ENCODE measurements at places on chromosomes 2 and 18.

DNA sequence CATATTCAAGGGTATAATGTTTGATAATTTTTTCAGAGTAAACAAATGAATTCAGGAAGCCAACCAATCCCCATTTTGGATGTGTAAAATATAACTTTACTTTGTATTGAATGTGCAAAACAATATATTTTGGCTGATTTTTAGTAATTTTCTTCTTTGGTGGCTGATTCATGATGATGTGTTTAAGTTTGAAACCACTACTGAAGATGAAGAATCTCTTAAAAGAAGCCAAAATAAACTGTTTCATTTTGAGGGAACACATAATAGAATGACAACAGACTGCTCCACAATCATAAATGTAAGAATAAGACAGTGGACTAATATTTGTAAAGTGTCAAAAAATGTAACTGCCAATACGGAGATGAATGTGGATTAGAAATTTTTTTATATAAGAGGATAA lies 52.5 kb upstream of the TRIM43 start:
- DNase-seq: no peak

GRCh38 chr2:201932511-201932910 lies 101.1 kb upstream of the FZD7 start:
- DNase-seq: no peak

GRCh38 chr2:118861731-118862130 lies 14.3 kb upstream of the EN1 start:
- DNase-seq: no peak

- DNase-seq: no peak
Measured at GRCh38 chr2:10126632-10127026, 4.1 kb downstream of the RRM2 start.

GRCh38 chr2:204468746-204469429 lies 76.4 kb upstream of the PARD3B start:
- no peak for DNase-seq

GRCh38 chr18:8469544-8470130 lies 139.6 kb upstream of the RAB12 start:
- DNase-seq: no peak

DNA sequence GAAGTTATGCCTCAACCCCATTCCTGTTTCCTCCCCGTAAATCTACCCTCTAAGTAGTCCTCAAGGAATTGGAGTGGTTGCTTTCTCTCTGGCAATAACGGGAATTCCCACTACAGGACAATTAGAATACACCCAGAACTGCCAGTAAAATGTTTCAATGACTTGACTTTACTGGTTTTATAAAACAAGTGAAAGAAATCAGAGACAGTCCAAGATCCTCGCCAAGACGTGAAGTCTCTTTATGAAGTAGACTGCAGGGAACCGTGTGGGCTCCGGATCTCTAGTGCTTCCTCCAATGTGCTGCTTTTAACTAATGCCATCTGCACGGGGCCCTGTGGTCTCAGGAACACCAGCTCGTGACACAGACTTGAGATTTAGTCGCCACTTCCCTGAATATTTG lies 101.4 kb downstream of the CPO start:
- DNase-seq: no peak

- no peak for DNase-seq
Measured at GRCh38 chr2:182887093-182887492, 20.7 kb upstream of the FRZB start.

- DNase-seq: no peak
Measured at GRCh38 chr18:25990473-25990872, 99.9 kb downstream of the SS18 start.

- DNase-seq: no peak
Measured at GRCh38 chr2:35548171-35548570, 807.4 kb upstream of the CRIM1 start.

DNA sequence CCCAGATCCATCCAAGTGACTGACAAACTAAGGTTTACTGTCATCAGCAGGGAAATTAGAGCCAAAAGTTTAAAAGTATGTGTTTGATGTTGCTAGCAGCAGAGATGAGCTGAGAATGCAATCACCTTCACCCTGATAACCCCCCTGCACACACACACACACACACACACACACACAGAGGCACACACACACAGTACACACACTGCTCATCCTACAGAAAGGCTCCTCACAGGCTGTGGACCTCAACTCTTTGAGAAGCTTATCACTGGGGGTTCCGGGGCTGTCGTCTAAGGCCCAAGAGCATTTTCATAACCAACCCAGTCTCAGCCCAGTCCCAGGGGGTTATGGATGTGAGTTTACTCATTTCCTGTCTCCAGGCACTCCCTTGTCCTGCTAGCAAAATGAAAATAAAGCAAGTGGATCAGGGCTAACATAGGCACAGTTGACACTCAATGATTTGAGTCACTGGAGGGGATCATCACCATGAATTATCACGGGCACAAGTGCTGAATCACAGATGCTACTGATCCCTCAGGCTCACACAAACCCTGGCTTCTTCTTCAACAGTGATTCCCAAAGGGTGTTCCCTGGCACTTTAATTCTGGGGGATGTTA lies 76.6 kb downstream of the ALK start:
- no peak for DNase-seq

DNA sequence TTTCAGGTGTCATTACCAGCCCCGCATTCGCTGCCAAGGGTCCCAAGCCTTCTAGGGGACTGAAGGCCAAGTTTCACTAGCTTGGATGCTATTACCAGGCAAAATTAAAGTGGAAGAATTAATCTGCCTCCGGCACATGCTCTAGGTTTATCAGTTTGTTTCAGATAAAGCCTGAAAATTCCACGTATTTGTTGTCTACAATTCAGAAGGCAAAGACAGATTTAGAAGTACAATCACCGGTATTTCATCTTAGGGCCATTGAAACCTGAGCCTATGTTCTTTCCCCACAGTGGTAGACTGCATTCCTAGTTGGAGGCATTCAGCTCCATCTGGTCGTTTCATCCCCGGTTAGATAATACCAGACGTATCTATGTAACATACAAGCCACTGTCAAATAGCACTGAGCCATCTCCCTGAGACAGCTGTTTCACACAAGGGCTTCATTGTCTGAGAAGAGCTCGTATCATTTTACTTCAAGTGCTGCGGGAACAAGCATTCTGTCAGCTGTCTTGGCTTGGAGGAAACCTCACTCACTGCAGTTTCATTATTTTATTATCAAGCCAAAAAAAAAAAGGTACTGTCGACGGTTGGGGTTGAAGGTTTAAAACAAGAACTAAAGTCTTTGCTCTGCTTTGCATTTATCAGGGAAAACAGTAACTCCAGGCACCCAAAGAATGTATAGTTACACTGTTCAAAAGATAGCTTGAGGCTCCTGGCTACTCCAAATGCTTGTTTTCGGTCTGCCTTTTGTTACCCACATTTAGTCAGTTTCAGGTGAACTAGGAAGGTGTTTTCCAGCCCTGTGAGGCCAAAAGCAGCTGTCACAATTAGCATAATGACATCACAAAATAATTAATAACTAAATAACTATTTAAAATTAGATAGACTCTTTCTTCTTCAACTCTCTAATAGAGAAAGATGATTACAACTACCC lies 76.7 kb downstream of the TGIF1 start:
- DNase-seq: no peak

- DNase-seq: no peak
Measured at GRCh38 chr2:239268082-239268481, 132.7 kb downstream of the HDAC4 start.

- no peak for DNase-seq
Measured at GRCh38 chr2:205975082-205975949, 110.7 kb downstream of the INO80D start.

DNA sequence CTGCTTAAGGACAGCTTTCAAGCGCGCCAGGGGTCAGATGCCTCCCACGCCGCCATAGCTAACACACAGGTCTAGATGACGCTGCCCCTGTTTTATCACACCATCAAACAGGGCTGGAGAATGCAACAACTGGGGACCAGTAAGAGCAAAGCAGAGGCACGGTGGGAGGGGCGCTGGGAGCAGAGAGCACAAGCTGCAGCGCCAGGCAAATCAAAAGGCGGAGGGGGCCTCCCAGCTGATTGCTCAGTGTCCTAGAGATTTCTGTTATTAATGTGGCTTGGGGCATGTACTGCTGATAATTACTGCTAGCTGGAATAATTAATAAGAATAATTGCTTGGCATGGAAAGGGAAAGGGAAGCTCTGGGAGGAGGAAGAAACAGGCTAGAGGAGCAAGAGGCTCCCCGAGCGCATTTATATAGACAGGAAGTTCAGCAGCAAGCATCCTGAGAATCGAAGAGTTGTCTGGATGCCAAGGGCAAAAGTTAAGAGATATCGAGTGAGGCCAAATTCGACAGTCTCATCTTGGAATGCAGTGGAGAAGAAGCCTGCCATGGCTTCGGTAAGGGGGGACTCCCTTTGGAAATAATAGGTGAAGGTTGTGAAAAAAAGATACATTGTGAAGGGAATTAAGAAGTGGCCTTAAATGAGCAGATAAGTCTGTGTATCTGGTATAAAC lies 104.5 kb upstream of the ZNF521 start:
- no peak for DNase-seq

DNA sequence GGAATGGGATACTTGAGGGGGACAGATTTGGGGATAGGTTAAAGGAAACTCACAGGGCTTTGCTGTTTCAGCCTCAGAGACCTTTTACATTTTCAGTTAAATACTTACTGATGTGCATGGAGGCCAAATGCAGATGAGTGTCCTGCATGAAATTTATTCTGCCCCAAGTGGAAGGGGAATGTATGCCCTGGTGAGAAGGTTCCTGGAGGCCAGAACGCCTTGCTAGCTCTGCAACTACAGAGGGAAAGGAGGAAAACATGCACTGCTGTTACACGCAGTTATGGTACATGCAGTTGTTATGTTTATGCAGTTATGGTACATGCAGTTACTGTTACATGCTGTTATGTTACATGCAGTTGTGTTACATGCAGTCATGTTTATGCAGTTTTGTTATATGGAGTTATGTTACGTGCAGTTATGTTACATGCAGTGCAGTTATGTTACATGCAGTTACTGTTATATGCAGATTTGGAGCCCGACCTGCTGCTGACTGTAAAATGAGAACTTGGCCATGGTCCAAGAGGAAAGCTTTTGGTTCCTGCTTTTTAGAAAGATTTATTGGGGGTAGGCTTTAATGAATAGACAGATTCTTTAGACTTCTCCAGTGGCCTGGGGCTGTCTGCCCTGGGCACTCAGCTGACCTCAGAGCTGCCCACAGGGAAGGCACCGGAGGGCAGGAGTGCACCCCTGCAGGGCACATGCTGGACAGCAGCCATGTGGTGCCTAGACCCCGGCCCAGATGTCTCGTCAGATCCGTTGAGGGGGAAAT lies 84.1 kb downstream of the LDLRAD4 start:
- DNase-seq: no peak

- DNase-seq: no peak
Measured at GRCh38 chr2:2332381-2332780, 1.3 kb upstream of the MYT1L start.

- DNase-seq: no peak
Measured at GRCh38 chr2:20172273-20173055, 52.5 kb downstream of the SDC1 start.
